Stimulated activated CD4-positive, alpha-beta T cell treated with anti-CD3 and anti-CD28 coated beads, Interleukin-1b, Interleukin-23, amount 100 ng/mL, for 1 hour (primary cell): ENCODE measurements at places on chromosomes 3 and 15.

DNA sequence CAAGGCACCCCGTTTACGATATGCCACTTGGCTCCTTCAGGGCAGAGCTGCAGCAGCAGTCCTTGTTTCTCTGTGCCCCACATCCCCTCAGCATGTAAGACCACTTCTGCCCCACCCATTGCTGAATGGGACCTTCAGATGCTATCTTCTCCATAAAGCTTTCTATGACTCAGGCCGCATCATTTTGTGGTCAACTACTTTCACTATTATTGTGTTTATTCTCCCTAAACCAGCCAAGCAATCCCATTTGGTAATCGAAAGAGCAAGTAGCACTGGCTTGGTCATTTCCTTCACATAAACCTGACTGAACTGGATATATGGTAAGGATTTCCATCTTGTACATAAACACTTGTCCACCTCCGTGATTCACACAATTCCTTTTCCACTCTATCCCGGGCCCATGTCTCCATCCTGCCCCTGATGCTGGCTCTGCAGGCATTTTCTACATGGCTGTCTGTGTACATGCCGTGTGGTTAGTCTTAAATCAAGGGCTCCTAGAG lies 25.7 kb downstream of the LIPC start:
- DNase-seq = no peak

DNA sequence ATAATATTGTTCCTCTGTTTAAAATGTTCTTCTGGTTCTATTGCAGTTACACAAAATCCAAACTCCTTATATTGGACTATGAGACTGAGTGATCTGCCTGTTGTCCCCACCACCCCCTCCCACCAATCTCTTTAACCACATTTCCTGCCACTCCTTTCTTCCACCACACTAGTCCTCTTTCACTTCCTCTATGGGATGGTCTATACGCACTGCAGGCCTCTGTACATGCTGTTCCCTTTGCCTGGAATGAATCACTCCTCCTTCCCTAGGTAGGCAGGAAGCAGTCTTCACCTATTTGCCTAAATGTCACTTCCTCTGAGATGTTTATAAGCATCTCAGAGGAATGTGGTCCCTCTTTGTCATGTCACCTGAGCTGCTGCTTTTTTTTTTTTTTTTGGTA lies 4.0 kb downstream of the MAP2K1 start:
- no peak for DNase-seq

DNA sequence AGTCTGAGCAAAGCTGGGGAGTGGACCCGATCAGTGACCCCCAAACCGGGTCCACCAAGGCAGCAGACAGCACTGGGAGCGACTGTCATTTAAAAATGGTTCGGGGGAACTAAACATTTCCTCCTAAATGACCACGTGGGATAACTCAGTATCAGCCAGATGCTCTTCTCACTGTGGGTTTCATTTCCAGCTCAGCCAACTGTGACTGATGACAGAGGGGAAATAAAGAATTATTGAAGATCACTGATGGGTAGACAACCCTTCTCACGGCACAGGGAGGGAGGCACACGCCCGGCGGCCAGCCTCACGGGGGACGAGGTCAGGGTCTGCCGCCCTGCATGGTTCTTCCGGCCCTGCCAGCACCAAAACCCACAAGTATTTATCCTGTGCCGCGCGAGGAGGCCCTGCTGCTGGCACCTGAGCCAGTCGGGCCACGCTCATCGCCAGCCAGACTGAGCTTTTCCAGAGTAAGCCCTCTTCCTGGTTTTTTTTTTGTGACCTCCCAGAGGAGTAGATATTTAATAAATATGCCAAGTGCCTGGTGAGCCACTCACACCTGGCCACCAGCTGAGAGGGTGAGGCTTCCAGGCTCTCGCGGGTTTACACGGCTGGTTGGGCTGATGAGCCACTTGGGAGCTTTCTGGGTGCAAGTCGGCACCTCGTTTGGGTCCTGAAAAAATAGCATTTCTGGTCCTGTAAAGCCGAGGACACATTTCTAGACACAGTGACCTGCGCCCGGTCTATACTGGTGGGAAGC lies 6.2 kb downstream of the MELTF start:
- no peak for DNase-seq

DNA sequence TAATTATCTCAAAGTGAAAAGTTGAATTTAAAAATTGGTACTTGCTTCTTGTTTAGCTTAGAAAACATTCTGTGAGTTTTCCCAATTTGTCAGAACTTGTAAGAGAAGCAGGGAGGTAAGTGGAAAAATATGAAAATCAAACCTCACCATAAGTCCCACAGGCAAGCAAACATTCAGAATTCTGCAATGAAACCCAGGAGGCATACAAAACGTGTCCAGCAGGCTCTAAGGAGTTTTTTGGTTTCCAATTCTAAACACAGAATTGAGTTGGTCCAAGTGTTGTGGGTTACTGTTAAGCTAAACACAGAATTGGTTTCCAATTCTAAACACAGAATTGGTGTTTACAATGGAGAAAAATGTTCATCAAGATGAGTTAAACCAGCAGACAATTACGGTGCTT lies 27.1 kb upstream of the ACKR4 start:
- DNase-seq = no peak

- DNase-seq = no peak
These were observed 6.1 kb downstream of the RBP2 start for GRCh38 chr3:139470199-139470598.

GRCh38 chr15:51931638-51932037 lies 39.9 kb downstream of the LEO1 start:
- DNase-seq = no peak
